ENCODE measurements at places on chromosomes 16 and 17.
A peak's percentile ranks its signal among the peaks of the same experiment; 100 is the strongest.

DNA sequence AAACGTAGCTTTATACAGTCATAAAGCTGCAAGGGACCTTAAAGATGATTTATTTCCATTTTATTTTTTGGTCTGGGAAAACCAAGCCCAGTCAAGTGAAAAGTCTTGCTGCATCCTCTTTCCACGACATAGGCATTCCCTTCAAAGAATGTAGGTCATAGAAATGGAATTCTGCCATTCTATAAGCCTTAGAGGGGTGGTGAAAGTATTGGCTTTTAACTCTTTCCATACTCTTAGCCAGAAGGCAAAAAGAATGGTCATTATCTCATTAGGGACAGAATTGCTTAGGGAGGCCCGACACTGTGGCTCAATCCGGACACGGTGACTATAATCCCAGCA, 7.9 kb upstream of the MSL1 start:
- DNase-seq = no peak

GRCh38 chr16:62041401-62041800, 5.2 kb upstream of the CDH8 start:
- peak; percentile 21 for DNase-seq

DNA sequence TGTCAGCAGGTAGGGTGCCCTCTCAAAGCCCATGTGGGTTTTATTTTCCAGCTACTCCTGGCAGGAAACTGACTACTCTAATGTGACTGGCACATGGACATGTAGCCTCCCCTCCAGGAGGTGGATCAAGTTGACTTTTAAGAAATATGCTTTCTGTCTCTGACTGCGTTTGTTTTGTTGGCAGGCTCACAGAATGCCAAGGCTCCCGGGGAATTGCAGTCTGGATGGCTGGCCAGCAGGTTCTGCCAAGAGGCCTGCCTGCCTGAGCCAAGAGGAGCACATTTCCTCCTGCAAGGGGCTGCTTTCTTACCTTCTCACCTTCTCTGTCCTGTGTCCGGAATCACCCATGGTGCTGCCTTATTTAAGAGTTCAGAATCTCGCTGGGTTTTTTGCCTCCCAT, 217.3 kb upstream of the ERCC4 start:
- no peak for DNase-seq

DNA sequence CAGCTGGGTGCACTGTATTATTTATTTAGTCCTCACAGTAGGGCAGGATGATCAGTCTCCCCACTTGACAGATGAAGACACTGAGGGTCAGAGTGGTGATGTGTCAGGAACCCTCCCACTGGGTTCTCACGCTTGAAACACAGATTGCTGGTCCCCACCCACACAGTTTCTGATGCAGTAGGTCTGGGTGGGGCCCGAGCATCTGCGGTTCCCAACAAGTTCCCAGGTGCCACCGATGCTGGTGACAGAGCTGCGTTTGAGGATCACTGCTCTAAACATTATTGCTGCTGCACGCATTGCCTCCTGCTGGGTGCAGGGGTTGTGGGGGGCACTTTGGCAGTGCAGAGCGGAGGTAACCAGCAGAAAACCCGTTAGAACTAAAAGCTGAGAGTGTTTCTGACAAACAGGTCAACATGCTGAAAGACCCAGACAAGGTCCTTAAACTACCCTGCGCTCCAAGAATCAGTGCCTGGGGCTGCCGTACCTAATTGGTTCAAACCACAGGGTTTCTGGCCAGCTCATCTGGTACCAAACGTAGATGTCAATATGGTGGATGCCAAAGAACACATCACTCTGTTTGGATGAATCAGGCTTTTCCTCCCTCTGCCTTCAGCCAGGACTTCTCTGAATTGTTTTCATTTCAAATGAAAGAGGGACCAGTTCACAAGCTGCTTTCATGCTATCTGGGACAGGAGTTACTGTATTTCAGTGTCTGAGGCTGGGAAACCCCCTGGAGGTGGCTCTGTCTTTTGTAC, 76.0 kb downstream of the ABCC1 start:
- DNase-seq = no peak

DNA sequence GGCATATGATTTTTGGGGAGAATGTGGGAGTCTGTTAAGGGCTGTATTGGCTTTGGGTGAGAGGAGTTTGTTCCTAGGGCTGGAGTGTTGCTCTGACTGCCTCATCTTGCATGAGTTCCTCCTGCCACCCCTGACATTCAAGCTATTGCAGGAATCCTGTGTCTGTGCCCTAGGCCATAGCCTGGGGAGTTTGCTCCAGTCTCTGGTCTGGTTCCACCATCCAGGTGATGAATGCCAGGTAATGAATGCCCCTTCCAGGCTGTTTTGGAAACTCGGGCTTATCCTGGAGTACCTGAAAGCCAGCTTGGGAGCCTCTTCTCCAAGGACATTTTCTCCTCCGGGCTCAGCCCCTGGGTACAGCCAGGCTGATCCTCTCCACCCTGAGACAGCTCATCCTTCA, 117.0 kb upstream of the IRX3 start:
- DNase-seq = no peak

GRCh38 chr16:67339453-67339852, 12.8 kb downstream of the LRRC36 start:
- no peak for DNase-seq

- no peak for DNase-seq
Observed at GRCh38 chr17:72393553-72393952, 272.7 kb downstream of the SOX9 start.

DNA sequence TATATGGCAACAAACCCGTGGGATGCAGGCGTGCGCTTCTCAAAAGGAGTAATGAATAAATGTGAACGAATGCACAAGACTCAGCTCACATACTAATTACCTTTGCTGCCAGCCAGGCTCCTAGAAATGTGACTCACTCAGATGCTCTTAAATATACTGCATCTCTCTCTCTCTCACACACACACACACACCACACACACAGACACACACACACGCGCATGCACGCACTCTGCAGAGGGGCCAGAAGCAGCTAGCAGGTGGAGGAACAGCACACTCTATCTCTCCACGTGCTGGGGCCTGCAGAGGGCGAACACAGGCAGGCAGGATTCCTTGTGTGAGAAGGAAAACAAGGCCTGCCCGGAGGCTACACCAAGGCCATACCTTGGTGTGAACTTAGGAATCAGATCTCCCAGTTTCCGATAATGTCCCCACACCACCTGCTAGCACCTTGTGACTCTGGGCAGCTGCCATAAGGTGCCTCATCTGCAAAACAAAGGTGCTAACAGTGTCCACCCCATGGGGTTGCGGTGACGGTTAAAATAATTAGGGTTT, 5.3 kb downstream of the GPRC5B start:
- DNase-seq = no peak

- no peak for DNase-seq
Observed at GRCh38 chr17:8062435-8062806, 23.6 kb downstream of the ALOX15B start.

GRCh38 chr17:39000021-39000601, 32.9 kb upstream of the FBXO47 start:
- no peak for DNase-seq

- no peak for DNase-seq
Observed at GRCh38 chr16:764848-765487, 4.4 kb downstream of the MSLN start.

GRCh38 chr17:40366076-40366860, 1.7 kb upstream of the GJD3 start:
- DNase-seq = no peak

DNA sequence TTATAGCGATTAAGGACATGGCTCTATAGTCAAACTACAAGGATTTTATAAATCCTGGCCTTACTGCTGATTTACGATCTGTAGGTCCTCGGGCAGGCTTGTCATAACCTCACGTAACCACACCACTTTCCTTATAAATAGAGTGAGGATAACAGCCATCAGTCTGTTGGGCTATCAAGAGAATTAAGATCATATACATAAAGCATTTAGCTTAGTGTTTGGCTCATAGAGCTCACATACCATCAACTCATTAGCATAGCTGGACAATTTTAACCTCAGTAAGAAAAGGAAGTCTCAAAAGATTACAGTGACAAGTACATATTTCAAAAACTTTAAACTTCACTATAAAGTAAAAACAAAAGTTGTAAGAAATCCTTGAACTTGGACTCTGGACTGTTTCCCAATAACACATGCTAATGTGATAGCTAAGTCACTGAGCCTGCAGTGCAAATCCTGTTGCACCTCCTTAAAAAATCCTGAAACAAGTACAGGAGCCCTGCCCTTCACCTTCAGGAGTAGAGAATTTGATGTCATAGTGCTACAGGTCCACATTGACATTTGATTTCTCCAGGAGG, 20.8 kb upstream of the CLEC3A start:
- DNase-seq = no peak

DNA sequence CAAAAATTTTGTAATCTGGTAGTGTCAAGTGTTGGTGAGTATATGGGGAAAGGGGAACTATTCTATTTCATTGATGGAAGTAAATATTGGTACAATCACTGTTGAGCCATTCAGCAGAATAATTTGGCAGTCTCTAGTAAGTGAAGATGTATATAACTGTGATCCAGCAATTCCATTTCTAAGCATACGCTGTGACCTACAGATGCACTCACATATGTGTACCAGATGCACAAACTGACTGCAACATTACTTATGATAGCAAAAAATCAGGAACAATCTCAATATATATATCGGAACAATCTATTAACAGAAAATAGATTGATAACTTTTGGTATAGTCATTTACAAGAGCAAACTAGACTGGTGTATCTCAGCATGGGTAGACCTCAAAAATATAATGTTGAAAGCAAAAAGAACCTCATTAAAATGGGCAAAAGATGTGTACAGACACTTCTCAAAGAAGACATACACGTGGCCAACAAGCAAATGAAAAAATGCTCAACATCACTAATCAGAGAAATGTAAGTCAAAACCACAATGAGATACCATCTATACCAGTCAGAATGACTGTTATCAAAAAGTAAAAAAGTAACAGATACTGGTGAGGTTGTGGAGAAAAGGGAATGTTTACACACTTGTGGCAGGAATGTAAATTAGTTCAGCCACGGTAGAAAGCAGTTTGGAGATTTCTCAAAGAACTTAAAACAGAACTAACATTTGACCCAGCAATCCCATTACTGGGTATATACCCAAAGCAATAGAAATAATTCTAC, 20.7 kb downstream of the ADAP2 start:
- no peak for DNase-seq

DNA sequence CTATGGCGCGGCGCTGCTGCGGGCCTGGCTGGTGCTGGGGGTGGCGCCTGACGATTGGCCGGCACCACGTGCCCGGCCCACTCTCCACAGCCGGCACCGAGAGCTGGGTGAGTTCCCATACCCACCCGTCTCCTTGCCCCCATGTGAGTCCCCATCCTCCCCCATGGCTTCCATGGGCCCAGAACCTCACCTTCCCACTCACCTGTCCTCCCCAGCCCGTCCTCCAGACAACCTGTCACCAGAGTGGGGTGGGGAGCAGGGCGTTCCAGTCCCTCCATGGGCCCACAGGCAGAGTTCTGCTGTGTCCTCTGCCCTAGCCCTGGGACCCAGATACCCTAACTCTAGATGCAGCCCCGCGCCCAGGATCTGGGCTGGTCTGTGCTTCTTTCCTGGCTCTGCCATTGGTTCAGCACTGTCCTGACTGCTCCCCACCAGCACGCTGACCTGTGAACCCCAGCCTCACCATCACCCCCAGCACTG, 5.5 kb downstream of the ARMC5 start:
- no peak for DNase-seq

DNA sequence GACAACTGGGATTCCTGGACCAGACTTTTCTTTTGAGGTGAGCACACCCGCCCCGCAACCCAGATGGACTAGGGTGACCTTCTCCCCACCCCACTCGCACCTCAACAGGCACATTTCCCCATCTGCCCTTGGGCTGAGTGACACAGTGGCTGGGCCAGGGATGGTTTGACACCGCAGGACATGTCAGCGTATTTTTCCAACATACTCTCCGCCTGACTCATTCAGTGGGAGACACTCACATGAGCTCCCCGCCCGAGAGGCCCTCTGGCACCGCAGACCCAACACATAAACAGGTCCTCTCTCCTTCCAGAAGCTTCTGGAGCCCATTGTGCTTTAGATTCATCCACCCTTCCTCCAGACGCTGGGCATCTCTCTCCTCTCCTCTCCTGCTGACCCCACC, 69.4 kb downstream of the ZDHHC7 start:
- DNase-seq = no peak

- DNase-seq = no peak
Observed at GRCh38 chr17:17295141-17295540, 8.0 kb upstream of the NT5M start.

GRCh38 chr16:24491731-24492130, 47.6 kb upstream of the RBBP6 start:
- no peak for DNase-seq

DNA sequence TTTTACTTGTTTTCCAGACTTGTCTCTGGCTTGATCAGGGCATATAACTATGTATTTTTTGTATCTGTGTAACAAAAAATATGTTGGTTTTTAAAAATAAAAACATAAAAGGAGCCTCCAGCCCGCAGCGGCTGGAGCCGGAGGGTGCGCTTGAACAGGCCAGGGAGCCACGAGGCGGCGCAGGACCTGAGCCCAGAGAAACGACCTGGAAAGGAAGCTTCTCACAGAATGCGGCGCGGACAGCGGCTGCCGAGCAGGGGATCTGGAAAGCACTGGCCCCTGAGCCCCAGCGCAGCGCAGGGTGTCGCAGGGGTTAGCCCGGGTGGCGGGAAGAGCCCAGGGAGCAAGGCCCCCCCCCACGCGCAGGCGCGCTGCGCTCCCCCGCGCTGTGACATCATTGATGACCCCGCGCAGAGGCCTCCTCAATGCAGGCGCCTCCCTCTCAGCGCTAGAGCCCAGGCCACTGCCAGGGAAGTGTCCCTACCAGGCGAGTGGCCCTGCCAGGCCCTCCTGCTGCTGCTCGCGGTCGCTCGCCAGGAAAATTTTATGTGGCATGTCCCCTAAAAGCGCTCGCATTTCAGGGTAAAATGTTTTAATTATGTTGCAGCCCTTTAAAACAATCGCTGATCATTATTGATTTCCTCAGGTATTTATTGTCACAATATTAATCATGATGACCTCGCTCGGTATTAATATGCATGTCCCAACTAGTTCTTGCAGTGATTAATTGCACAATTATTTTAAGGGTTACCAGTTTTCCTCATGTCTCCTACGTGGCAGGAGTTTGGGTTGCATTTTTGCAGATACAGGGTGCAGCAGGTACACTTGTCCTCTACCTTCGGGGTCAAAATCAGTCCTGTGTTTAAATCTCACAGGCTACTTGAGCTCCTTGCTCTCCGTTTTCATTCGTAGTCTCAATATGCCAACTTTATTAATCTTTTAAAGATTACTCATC, 134.2 kb downstream of the USP22 start:
- DNase-seq = peak; percentile 90

GRCh38 chr17:17540935-17541639, 44.9 kb upstream of the RASD1 start:
- no peak for DNase-seq

GRCh38 chr16:53511403-53512280, 8.6 kb upstream of the AKTIP start:
- DNase-seq = no peak
